ENCODE measurements at places on chromosomes 13 and 19. TPM values are rescaled to one million over a fixed set of nuclear protein-coding genes. Genes with fewer than 3 reads are reported as not detected.

ZSCAN22 gene
- total RNA-seq = 4.4 TPM

KIR2DL3 gene
- not detected for total RNA-seq

LRFN3 gene
- total RNA-seq = 15.7 TPM

GPR12 gene
- total RNA-seq = 44.1 TPM

KIR3DL2 gene
- not detected for total RNA-seq

PTH2 gene
- total RNA-seq = not detected

URI1 gene
- 67.9 TPM for total RNA-seq

NOVA2 gene
- total RNA-seq = 28.2 TPM

HPN gene
- not detected for total RNA-seq

CGB1 gene
- total RNA-seq = not detected

OLFM4 gene
- 0.31 TPM for total RNA-seq

CYP4F3 gene
- total RNA-seq = under 0.01 TPM

FSD1 gene
- total RNA-seq = 53.2 TPM

LATS2 gene
- 3.1 TPM for total RNA-seq

PRSS57 gene
- total RNA-seq = not detected

SLC1A6 gene
- total RNA-seq = 47.6 TPM

BRSK1 gene
- total RNA-seq = 82.9 TPM

MYO16 gene
- 156 TPM for total RNA-seq

RYR1 gene
- total RNA-seq = 9.1 TPM

INSL3 gene
- not detected for total RNA-seq

ATCAY gene
- 109 TPM for total RNA-seq
